ENCODE measurements at places on chromosomes 4 and X.

GRCh38 chrX:130606425-130606824 lies 204.6 kb downstream of the RBMX2 start:
- no peak for DNase-seq

GRCh38 chrX:71618787-71619186 lies 476 bp upstream of the CXCR3 start:
- DNase-seq = no peak

GRCh38 chrX:13376857-13377549 lies 57.1 kb upstream of the ATXN3L start:
- DNase-seq = peak; percentile 40

GRCh38 chrX:40012039-40012867 lies 85.5 kb downstream of the BCOR start:
- DNase-seq = peak; percentile 59

- DNase-seq = no peak
Measured at GRCh38 chr4:69800599-69800998, 40.2 kb upstream of the SULT1B1 start.

GRCh38 chr4:159206427-159206871 lies 103.6 kb downstream of the RAPGEF2 start:
- DNase-seq = no peak
